ENCODE measurements at places on chromosomes 2 and 18.

GRCh38 chr2:17518212-17519154 lies at the start of gene RAD51AP2:
RAD51AP2 (minus strand) TSS chr2:17518440; CDS start chr2:17518415, 25 bp downstream.
- DNase-seq = no peak

GRCh38 chr2:109542384-109542783 lies 71.4 kb downstream of the SEPTIN10 start:
- DNase-seq = no peak

DNA sequence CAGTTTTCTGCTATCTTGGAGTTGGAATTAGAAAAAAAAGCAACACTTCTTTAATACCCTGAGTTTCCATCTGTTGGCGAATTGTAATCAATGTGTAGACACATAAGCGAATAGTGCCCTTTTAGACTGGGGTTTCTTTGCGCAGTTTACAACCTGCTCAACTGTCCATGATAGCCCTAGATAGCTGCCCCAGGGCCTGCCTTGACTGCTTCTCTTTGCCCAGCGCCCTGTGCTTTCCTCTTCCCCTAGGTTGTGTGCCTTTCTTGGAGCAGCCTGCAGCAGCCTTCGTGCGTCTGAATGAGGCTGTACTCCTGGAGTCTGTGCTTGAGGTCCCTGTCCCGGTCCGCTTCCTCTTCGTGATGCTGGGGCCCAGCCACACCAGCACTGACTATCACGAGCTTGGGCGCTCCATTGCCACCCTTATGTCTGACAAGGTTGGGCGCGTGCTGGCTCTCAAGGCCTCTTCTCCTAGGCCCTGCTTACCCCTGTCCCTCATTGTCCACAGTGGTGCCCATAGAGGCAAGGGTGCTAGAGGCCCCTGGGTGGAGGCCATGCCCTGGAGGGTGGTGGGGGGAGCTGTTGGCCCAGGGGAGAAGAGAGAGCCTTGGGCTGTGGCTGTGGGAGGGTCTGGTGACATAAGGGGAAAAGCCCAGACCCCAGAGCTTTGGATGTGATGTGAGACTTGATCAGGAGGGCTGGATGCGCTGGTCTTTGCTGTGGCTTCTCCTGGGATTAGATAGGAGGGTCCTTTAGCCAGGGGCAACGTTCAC lies 6.9 kb downstream of the SLC4A3 start:
- no peak for DNase-seq

DNA sequence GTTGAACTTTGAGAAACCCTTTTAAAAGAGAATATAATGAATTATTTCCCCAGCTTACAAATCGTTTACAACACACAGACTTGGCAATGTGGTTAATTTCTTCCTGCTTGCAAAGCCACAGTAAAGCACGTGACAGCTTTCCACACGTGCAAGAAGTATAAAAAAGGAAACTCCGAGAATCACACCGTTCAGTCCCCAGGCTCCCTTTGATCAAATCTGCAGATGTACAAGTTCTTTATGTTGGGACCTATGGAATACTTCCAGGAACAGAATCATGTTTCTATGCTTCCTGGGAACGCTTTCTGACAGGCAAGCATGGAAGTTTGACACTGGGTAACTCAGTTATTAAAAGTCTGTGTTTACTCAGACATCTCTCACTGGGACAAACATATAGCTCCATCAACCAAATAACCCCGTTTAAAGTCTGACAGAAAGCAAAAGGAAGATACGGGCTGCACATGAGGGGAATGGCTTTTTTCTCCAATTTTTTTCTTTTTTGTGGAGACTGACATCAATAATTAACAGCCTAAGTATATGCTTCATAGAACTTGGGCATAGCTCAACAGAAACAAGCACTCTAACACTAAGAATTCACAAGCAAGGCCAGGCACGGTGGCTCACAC lies 134.8 kb downstream of the EIPR1 start:
- no peak for DNase-seq

DNA sequence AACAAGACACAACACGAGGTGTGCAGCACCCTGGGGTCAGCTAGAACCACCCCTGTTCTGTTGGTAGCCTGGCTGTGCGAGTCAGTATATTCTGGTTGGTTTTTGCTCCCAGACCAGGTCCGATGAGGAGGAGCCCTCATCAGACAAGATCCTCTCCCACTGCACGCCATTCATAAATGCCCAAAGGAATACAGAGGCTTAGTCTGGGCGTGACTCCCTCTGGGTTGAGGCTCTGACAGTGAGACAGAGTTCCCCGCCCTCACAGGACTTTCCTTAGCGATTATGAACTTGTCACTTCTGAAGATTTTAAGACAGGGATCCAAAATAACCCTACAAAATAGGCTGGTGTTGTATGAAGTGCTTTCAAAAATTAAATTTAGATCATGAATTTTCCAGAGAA lies 85.5 kb upstream of the MC2R start:
- DNase-seq = no peak

- DNase-seq = no peak
Measured at GRCh38 chr2:122422384-122422991, 667.0 kb downstream of the TSN start.

DNA sequence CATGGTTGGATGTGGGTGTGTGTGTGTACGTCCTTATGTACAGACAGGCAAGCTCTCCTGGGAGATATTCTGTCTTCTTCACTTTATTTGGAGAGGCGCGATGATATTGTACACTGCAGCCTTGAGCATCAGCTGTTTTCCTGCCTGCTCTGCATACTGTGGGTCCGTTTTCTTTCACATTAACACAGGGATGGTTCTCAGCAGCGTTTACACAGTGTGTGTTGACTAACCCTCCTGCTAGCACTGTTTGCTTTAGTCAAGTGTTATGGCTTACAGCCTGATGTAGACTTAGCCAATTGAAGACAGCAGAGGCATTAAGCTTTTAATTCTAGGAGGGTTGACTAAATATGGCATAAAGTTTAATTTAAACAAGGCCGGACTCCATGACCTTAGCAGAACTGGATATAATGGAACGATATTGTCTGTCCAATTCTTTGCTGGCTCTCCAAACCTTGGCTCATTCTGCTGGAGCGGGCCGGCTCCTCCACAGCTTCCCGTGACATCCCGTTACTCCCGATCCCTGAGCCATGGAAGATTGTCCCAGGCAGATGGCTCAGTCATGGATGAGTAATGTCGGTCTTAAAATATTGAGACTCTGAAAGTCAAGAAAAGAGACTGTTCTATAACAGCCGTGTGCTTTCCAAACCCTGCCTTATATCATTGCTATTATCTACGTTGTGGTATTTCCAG lies 134.7 kb downstream of the TPGS2 start:
- no peak for DNase-seq

GRCh38 chr18:79988071-79988450 lies 302 bp downstream of the TXNL4A start:
- peak; percentile 44 for DNase-seq

DNA sequence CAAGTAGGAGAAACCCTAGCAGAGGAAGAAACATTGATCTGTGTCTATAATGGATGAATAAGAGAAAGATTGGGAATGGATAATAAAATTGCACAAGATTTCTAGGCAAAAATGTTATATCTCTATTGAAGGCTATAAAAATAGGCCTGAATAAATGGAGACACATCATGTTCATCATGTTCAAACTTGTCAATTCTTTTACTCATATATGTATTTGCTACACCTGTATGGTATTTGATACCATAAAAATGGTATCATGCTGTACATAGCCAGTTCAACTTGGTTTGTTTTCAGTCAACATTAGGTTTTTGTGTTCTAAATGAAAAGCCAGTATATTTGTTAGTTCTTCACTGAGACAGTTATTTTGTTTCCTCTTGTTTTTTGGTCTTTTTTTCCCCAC lies 132.2 kb upstream of the RNF152 start:
- no peak for DNase-seq

DNA sequence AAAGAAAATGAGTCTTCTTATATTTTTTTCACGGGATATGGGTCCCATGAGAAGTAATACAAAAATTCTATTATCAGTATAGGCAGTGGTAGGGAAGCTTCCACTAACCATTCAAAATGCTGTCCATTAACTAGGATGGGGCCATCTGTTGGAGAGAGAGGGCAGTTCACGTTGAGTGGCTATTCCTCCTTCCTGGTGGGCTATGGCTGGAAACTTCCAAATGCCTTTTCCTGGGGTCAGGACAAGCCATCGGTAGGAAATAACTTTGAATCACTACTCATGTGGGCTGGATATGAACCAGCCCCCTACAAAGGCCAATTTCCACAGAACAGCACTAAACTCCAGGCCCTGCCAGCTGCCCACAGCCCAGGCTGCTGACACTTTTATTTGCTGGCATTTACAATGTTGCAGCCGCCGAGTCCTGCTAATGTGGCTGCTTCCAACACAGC lies 156.1 kb upstream of the HNRNPA3 start:
- no peak for DNase-seq

GRCh38 chr2:229098801-229099200 lies 172.3 kb downstream of the PID1 start:
- no peak for DNase-seq

DNA sequence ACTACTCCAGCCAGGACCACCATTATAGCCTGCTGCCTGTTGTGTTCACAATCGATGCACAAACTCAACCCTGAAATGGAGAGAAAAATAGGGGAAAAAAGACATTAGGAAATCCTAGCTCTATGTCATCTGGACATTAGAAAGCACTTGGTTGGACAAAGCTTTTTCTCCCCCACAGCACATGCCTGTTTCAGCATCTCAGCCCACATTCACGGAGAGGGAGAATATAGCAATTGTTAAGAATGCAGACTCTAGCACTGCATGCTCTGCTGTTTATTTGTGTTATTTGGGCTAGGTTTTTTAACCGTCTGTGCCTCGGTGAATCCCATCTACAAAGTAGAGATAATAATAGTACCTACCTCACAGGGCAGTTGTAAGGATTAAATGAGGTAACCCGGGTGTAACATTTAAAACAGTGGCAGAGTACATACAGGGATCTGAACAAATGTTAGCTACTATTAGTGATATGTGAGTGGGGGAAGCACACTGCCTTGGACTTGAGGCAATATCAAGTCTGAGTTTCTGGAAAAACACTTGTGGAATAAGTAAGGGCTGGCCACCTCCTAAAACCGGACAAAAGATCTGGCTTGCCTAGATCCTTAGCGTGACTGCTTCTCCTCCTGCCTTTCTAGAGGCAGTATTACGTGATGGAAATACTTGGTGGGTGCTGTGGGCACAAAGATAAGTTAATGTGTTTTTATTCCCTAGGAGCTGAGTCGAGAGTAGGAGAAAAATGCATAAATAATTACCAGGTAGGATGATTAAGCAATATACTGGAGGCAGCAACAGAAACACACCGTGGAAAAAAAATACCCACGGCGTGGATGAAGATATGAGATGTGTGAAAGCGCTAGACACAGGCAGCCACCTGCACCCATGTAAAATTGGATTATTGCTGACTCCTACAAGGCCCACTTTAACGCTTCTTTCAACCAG lies 1.0 kb upstream of the PPP1CB start:
- peak; percentile 17 for DNase-seq

- no peak for DNase-seq
Measured at GRCh38 chr2:85071096-85071495, 62.1 kb upstream of the TCF7L1 start.

DNA sequence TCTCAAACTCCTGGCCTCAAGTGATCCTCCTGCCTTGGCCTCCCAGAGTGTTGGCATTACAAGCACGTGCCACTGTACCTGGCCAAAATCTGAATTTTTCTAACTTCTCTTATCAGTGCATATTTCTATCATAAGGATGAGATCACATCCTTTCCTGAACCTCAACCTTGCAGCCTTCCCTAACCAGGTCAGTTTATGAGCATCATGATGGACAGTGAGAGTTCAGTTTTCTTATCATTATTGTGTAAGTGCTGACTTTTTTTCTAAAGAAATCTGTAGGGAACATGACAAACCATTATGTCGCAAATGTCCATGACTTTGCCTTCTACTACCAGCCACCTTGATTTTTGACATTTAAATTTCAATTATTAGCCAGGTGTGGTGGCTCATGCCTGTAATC lies 31.5 kb downstream of the MRPL33 start:
- DNase-seq = no peak

DNA sequence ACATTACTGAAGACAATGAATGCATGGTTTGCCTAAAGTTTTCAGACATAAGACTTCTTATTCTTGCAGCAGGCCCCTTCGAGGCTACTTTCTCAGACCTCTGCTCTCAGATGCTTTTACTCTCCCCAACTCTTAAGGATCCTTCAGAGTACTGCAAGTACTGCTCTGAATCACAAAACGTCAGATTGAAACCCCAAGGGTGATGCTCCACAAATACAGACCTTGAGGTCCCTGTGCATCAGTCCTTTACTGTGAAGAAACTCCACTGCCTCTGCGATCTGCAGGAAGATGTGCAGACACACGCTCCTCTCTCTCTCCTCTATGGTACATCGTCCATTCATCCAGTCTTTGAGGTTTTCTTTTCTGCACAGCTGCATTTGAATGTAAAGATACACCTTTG lies 52.8 kb downstream of the EIF2AK3 start:
- DNase-seq = no peak

GRCh38 chr2:101931402-101931801 lies 60.4 kb upstream of the IL1R2 start:
- DNase-seq = no peak

DNA sequence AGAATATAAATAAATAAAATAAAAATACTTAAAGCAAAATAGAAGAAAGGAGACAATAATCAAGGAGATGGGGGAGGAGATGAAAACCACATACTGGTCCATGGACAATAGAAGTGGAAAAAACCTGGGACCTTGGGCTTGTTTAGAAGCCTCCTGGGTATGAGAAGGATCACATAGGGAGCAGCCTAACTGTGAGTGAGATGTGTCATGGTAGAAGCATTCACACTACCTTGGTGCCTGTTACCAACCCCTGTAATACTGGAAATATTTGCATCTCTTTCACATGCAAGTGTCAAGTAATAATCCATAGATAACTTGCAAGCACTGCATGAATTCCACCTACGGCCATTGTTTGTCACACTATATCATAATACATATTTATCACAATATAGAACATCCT lies 23.2 kb upstream of the RNF103 start:
- no peak for DNase-seq

- no peak for DNase-seq
Measured at GRCh38 chr2:66585587-66585986, 150.7 kb downstream of the MEIS1 start.

- DNase-seq = no peak
Measured at GRCh38 chr18:23641143-23641720, 21.5 kb downstream of the ANKRD29 start.

- DNase-seq = no peak
Measured at GRCh38 chr2:48200620-48201293, 294.5 kb upstream of the FBXO11 start.

GRCh38 chr18:12315490-12315889 lies 7.4 kb downstream of the TUBB6 start:
- no peak for DNase-seq
